Osteocyte (in vitro differentiated cells): ENCODE measurements at places on chromosomes 6 and 20. TPM values are rescaled to one million over a fixed set of nuclear protein-coding genes. Genes with fewer than 3 reads are reported as not detected.

GRCh38 chr20:9488063-9488462, 26.3 kb upstream of the LAMP5 start:
- no peak overlapping the region for H3K4me3 ChIP-seq
- H3K27ac ChIP-seq = no peak overlapping the region
- no peak for DNase-seq

DNA sequence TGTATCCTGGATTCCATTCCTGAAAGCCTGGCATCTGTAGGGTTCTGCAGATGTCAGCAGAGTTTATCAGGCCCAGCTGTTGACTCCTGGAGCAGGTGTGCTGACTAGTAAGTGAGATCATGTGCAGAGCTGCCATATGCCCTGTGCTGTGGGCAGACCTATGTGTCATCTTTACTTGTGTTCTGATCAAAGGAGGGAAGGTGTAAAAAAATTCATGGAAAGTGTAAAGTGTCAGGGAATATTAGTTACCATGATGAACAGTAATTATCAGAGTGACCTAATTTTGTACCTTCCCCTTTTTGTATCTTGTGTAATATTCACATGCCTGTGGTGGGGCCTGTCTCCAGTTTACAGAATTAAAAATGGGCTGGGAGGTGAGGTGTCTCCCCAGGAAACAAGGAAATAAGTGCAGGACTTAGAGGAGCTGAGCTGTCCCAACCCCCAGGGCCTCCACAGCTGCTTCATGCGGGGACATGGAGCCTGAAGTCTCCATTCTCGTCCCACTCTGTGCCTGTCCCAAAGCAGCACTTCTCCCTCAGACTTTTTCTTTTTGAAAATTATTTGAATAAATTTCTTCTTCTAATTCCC, 148.2 kb upstream of the GGTLC1 start:
- H3K36me3 ChIP-seq = no peaks in the 10 kb centered on the region
- no peak overlapping the region for H3K27ac ChIP-seq
- H3K27me3 ChIP-seq = no peaks in the 10 kb centered on the region
- no peak for DNase-seq
- peaks cover 20% of the 10 kb centered on the region for H3K4me1 ChIP-seq

DNA sequence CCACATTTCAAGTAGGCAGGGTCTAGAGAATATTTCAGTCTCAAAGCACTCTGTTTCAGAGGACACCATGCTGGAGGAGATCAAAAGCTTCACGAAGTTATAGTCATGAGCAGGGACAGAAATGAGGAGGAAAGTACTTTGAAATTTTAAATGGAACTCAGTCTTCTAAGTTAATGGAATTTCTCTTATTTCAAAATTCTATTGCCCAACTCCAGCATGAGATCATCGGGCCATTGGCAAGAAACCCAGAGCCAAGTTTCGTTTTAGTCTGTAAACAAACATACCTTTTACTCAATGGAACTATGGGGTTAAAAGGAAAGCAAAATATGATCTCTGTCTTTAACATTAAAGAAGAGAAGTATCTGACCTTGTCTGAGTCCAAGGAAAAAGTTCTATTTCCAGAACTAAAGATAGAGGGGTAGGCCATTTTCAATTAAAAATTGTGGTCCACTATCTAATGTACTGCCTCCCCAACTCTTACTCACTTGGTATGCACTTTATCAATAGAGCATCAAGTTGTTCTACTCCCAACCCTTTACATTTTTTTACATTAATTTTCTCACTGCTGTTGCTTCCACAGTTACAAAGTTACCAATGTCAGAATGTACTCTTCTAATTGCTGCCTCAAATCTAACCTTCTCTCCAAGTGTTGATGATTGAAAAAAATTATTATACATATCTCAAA, 235.3 kb upstream of the NRSN1 start:
- H3K27ac ChIP-seq = no peak overlapping the region
- H3K36me3 ChIP-seq = no peaks in the 10 kb centered on the region
- no peaks in the 10 kb centered on the region for H3K4me1 ChIP-seq
- DNase-seq = no peak
- H3K4me3 ChIP-seq = no peak overlapping the region

- H3K4me1 ChIP-seq = no peaks in the 10 kb centered on the region
- no peak overlapping the region for H3K4me3 ChIP-seq
- no peaks in the 10 kb centered on the region for H3K27me3 ChIP-seq
- no peak overlapping the region for H3K27ac ChIP-seq
- DNase-seq = peak; percentile 93
- no peaks in the 10 kb centered on the region for H3K36me3 ChIP-seq
These were observed 58.6 kb downstream of the PPP1R3G start for GRCh38 chr6:5143634-5144311.

PNPLA1 gene
- total RNA-seq = not detected in 2 replicates
